HFF-Myc (cell line): ENCODE measurements at places on chromosomes 1 and 21.

DNA sequence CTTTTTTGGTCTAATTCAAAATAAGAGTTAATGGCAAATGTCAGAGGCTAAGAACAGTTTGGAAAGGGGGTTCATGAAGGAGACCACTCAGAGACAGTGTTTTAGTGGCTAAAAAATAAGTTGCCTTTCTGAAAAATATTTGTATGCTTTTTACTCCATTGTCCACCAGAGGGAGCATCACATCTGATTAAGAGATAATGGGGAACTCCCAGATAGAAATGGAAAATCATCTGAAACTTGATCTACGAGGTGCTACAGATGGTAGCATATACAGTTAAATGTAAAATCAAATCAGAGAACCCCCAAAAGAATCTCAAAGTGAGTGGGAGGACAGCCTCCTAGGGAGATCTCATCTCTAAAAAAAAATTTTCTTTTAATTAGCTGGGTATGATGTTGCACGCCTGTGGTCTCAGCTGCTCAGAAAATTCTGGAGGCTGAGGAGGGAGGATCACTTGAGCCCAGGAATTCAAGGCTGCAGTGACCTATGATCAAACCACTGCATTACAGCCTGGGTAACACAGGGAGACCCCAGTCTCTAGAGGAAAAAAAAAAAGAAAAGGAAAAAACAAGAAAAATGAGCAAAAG lies 9.7 kb downstream of the SMYD3 start:
- peak; percentile 66 for DNase-seq

GRCh38 chr1:230701434-230701833 lies 12.5 kb downstream of the AGT start:
- DNase-seq, result no peak

- no peak for DNase-seq
Observed at GRCh38 chr21:46099476-46099875, 1.6 kb downstream of the COL6A2 start.

GRCh38 chr1:41497461-41498030 lies 13.1 kb upstream of the EDN2 start:
- DNase-seq, result no peak

GRCh38 chr1:16979475-16980327 lies 719 bp downstream of the MFAP2 start:
- no peak for DNase-seq

- DNase-seq, result no peak
Observed at GRCh38 chr21:42616941-42617340, 36.5 kb upstream of the PDE9A start.

GRCh38 chr1:39450956-39451606 lies 40.4 kb upstream of the BMP8A start:
- DNase-seq, result no peak

- DNase-seq, result no peak
Observed at GRCh38 chr1:6447818-6448748, 17.9 kb downstream of the TNFRSF25 start.

DNA sequence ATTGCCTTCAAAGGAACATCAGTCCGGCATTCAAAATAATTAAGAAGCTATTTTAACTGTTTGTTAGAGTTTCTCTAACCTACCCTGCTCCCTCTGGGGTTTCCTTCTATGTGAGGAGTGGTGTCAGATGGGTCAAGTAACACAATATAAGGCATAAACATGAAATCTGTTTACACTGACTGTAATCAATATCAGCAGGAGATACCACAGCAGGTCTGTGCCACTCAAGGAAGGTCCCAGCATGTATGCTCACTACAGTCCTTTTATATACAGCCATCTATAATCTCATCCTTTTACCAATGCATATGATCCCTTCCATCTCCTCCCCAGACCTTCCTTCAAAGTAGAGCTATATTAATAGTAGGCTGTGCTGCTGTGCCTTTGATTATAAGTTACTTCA lies 25.4 kb downstream of the EEIG2 start:
- no peak for DNase-seq

GRCh38 chr1:81662913-81663526 lies 137.7 kb upstream of the ADGRL2 start:
- no peak for DNase-seq
